ENCODE measurements at places on chromosomes 16 and 17.

- DNase-seq, result no peak
Observed at GRCh38 chr17:4652997-4653396, 11.5 kb upstream of the ALOX15 start.

GRCh38 chr16:73565925-73566324, 518.0 kb upstream of the ZFHX3 start:
- no peak for DNase-seq

DNA sequence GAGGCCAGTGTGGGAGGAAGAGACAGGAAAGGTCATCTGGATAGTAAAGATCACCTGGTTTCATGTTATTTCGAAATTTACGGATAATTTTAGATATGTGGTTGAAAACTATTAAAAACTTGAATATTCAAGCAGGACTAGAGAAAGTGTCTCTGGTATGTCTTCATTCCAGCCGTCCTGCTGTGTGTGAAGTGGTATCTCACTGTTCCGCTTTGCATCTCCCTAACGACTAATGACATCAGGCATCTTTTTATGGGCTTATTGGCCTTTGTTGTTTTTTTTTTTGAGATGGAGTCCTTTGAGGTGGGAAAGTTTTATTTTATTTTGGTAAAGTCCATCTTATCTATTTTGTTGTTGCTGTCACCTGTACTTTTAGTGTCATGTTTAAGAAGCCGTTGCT, 214.4 kb upstream of the CHMP6 start:
- DNase-seq, result no peak

DNA sequence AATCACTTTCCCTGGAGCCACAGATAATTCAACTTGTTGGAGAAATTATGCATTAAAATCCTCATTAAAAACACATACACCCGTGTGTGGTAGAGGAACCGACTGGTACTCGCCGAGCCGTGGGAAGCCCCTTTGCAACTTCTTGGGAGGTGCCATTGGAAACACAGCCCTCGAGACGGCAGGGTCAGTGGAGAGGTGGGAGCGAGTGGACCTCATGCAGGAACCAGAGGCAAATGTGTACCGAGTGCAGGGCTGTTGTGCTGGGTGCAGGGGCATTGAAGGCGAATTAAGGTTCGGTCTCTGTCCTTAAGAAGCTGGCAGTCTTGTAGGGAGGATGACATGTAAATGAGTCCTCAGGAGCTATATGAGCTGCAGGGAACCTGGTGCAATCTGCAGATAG, 318.3 kb downstream of the CPPED1 start:
- no peak for DNase-seq

GRCh38 chr17:50184064-50184463, 17.4 kb downstream of the COL1A1 start:
- DNase-seq, result no peak

DNA sequence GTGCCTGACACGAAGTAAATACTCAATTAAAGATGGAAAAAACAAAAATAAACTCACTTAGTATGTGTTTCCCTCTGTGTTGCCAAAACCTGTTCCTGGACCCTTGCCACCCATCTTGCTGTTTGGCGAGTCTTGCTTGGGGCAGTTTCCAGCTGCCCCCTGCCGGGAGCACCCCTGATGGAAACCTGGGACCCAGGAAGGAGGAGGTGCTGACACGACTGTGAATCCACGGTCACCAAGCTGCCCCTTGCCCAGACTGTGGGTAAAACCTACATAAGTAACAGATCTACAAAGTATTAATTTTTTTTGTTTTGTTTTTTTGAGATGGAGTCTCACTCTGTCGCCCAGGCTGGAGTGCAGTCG, 50.1 kb upstream of the SIAH1 start:
- no peak for DNase-seq

DNA sequence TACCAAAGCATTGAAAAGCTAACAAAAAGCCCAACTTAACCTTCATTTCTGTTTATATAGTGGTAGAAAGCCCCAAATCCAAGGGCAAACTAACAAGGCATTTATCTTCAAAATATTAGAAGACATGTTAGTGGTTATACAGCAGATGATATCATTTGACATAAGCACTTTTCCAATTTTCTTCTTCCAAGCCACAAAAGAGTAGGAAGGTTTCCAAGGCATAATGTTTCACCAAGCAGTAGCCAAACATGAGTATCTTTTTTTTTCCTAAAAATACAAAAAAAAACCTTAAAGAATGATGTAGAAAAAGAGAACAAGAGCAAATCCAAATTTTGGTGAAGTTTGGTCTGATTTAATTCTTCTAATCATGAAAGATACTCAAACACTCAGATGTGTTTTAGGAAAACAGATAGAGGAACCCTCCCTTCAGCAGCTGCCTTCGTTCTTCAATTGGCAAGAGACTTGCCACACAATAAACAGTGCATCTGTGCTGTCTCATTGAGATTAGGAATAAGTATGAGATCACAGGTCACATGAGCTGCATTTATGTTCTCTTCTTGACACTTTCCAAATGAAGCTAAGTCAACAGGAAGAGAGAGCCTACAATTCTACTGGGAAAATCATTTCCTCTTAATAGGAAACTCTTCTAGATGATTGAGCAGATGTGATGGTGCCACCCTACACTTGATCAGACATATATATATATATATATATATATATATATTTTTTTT, 106.7 kb downstream of the TTC19 start:
- no peak for DNase-seq

All from NCI-H1930 (cell line).